ENCODE measurements at places on chromosomes 7 and 10.
A peak's percentile ranks its signal among the peaks of the same experiment; 100 is the strongest.

DNA sequence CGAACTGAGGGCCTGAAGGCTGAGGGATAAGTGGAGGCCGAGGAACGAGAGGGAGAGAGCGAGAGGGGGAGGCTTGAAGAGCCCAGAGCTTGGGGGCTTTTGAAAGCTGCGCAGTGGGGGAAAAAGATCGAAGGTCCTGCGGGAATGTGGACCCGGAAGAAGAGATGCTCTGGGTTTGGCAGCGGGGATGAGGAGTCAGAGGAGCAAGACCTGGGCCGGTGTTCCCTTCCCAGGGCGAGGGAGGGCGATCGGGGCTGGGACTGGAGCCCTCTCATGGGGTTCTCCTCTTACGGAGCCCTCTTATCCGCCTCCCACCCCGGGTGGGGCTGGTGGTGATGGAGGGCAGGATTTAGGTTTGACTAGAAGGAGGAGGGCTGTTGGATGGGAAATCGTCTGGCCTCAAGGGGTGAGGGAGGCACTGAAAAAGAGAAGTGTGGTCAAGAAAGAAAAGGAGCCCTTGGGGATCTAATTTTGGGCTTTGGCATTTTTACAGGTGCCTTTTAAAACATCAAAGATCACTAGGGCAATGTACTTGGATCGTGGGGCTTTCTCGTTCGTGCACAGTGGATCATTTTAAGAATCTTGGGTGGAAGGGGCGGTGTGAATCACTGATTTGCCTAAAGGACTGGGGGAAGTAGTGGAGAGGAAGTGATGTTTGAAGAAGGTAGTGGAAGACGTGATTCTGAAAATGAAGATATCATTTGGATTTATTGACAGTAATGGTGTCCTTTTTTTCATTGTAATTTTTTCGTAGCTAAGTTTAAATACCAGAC, 637 bp downstream of the SAMD8 start:
- peak; percentile 60 for DNase-seq

- DNase-seq = no peak
Measured at GRCh38 chr7:148863324-148863723, 20.8 kb downstream of the EZH2 start.

DNA sequence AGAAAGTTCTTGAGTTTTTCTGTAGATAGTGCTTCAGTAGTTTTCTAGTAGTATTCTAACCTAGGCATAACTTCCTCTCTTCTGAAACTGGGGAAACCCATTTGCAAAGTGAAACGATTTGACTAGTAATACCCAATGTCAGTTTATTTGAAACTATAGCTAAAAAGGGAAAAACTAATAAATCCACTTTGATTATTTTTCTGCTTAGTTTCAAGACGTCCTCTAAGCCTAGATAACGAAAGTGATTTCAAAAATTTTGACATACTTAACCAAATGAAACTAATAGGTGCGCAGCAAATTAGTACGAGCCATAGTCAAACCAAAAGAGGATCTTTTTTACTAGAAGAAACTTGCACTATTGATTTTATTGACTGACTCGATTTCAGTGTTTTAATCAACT, 9.8 kb upstream of the SP8 start:
- no peak for DNase-seq

DNA sequence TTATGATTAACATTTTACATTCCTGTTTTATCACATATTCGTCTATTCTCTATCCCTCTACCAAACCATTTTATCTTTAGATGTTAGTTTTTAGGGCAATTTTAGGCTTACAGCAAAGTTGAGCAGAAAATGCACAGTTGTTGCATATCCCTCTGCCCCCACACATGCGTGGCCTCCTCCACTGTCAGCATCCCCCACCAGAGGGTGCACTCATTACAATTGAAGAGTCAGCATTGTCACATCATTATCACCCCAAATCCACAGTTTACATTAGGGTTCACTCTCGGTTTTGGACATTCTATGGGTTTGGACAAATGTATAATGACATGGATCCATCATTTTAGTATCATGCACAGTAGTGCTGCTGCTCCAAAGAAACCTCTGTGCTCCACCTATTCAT, 86.4 kb downstream of the WDR37 start:
- no peak for DNase-seq

All from astrocyte of the spinal cord (primary cell).